ENCODE measurements at places on chromosomes 4 and X.

GRCh38 chr4:126273746-126274145 is 959.0 kb downstream of the FAT4 start:
- DNase-seq, result no peak

DNA sequence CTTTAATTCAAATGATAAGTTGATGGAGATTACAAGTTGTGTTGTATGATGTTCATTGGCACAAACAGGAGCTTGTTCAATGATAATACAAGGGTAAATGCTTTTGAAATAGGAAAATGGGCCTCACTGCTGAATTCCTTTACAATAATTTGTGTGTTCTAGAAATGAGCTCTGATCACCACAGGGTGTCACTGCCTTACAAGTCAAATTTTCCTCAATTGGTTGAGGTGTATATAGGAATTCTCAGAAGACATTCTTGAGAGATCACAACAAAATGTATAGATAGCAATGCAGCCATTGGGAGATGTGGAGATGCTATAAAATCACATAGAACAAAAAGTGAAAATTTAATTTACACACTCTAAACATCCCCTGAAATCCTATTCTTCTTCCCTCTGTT is 49.6 kb downstream of the KLF8 start:
- DNase-seq, result no peak

- no peak for DNase-seq
Measured at GRCh38 chr4:2598511-2599303, 62.3 kb downstream of the FAM193A start.

DNA sequence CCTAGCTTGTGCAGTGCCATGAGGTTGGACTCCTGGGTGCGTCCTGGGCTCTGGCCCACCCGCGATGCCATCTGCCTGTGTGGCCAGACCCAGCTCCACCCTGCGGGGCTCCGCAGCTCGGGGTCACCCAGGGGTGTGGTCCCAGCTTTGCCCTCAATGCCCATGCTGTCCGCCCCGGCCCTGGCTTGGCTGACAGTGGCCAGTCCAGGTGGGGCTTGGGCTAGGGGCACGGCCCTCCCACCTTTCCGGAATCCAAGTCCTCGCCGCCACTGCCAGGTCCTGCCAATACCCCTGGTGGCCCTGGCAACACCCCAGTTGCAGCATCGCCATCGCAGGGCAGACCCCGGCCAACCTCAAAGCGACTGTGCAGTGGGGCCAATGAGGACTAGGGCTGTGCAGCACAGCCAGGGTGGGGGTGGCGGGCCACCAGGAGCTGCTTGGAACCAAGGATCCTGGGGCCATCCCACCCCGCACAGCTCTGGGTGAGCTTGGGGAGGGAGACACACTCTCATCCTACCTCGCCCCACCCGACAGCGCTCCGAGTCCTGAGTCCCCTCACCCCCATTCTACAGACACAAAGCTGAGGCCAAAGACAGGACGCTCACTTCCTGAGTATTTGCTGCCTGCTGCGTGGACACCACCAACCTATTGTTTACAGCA is 80.9 kb downstream of the ZNF718 start:
- no peak for DNase-seq

DNA sequence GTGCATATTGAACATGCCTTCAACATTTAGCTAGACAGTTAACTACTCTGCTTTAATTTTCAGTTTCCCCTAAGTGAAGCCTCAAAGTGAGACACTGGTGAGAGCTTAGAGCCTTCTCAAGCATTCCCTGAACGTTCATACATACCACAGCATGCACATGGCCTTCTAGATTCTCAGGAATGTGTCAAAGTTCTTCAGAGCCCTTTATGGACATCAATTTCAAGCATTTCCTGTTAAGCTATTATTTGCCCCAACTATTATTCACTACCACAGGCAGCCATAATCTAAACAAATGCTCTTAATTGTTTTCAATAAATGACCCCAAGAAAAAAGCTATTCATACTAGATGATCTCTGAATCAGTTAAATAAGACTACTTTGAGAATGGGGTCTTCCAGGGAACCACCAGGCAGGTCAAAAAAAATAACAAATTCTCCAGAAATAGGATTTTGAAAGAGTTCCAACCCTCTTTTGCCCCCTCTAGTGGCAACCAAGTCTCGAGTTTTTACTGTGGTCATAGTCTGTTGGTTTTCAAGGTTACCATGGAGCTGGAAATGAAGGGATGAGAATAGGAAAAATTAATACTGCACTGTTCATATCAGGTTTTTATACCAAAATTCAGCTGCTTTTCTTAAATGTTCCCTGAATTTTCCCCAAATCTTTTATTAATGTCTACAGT is 235.4 kb downstream of the RAB28 start:
- DNase-seq, result no peak

GRCh38 chrX:104347860-104348259 is 93.1 kb upstream of the ESX1 start:
- no peak for DNase-seq

DNA sequence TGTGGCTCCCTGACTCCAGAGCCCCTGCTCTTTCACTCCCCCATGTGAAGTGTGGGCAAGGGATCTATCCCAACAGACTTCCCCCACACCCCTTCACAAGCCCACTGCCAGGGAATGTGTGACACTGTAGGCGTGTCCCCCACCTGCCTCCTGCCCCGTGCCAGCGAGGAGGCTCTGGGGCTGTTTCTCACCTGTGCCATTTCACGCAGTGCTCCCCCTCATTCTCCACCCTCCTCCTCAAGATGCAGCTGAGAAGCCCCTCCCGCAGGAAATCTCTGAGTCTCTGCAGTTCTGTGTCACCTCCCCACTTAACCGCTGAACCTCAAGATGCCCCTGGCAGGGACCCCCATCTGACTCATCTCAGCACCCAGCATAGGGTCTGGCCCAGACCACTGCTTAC is 5.4 kb downstream of the MAN2B2 start:
- no peak for DNase-seq

GRCh38 chr4:74297539-74297938 is 10.7 kb upstream of the EPGN start:
- DNase-seq, result no peak

- DNase-seq, result no peak
Measured at GRCh38 chr4:110164251-110164650, 34.2 kb downstream of the ELOVL6 start.

- no peak for DNase-seq
Measured at GRCh38 chr4:181952478-181952877, 290.7 kb upstream of the TENM3 start.

DNA sequence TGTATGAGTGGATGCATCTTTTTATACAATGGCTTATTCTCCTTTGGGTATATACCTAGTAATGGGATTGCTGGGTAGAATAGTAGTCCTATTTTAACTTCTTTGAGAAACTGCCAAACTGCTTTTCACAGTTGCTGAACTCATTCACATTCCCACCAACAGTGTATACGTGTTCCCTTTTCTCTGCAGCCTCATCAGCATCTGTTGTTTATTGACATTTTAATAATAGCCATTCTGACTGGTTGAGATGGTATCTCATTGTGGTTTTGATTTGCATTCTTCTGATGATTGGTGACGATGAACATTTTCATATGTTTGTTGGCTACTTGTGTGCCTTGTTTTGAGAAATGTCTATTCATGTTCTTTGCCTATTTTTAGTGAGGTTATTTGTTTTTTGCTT is 687.0 kb upstream of the EPHA5 start:
- no peak for DNase-seq

GRCh38 chr4:186554539-186554913 is 841 bp downstream of the MTNR1A start:
- DNase-seq, result peak; percentile 37

GRCh38 chr4:6889736-6890324 is 19.8 kb upstream of the TBC1D14 start:
- no peak for DNase-seq

DNA sequence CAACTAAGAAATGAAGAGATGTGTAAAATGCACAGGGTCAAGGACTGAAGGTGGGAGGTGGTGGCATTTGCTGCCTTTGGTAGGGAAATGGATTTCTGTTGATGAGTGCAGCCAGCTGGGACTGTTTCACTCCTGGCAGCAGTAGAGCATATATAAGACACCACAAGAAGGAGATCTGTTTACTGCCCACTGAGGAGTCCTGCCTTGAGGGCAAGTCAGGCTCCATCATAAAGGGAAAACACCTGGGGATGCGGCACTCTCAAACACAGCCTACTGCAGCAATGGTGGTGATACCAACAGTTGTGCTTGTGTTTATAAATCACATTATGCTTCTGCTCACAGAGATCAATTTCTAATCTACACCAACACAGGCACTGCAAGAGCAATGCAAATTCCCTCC is 222.1 kb downstream of the TACR3 start:
- DNase-seq, result no peak

DNA sequence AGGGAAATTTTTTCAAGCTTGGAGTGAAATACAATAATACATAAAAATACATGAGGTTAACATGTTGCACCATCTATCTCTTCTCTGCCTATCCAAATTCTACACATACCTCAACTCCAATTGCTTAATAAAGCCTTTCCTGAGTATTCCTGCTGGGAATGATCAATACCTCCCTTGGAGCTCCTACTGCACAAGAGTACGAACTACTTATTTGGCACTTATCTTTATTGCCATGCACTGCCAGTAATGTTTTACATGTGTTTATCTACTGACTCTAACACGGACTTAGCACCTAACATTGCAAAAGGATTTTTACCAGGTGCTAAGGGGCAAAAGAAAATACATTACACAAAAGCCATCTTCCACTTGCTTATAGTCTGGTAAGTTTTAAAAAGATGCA is 80.2 kb downstream of the ADGRA3 start:
- no peak for DNase-seq

DNA sequence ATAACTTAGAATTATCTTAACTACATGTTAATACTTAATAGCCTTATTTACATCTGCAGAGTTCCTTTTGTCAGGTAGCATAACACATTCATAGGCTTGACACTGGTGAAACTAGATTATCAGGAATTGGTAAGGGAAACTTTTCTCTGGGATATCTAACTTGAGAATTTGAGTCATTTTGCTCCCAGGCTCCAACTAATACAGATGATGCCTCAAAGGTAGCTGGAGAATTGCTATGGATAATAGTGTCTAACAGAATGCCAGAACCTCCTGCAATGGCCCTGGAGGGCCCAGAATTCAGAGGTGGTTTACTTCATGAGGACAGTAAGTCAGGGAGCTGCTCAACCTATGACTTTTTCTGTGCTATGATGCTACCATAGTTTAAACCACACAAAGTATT is 13.9 kb upstream of the TMPRSS11D start:
- no peak for DNase-seq

GRCh38 chr4:154616731-154617130 is 4.3 kb upstream of the FGG start:
- DNase-seq, result no peak

- no peak for DNase-seq
Measured at GRCh38 chr4:37689353-37690095, 3.3 kb upstream of the RELL1 start.

DNA sequence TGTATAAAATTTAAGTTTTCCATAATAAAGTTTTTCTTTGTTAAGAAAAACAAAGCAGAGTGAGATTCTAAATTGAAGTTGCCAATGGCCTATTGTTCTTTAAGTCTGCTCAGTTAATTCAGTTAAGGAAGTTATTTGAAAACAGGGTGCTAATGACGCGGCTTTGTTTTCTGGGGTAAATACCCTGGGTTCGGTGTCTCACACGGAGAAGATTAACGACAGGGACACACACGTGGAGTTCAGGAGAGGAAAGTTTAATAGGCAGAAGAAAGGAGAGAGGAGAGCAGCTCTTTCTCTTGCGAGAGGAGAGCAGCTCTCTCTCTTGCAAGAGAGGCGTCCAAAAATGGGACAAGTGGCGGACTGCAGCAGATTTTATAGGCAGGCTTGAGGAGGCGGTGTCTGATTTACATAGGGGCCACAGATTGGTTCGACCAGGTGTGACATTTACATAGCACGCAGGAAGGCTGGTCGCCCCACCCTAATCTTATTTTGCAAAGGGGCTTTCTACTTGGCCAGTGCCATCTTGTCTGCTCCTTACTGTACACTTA is 9.6 kb downstream of the CA5B start:
- peak; percentile 16 for DNase-seq

- no peak for DNase-seq
Measured at GRCh38 chrX:56385336-56385735, 153.2 kb downstream of the KLF8 start.

GRCh38 chr4:16417198-16417597 is 190.9 kb upstream of the TAPT1 start:
- no peak for DNase-seq

GRCh38 chrX:13258725-13259124 is 61.1 kb downstream of the ATXN3L start:
- no peak for DNase-seq

- peak; percentile 28 for DNase-seq
Measured at GRCh38 chr4:145909281-145909715, 29.3 kb downstream of the ZNF827 start.

- no peak for DNase-seq
Measured at GRCh38 chr4:162839814-162840213, 326.9 kb downstream of the NAF1 start.

DNA sequence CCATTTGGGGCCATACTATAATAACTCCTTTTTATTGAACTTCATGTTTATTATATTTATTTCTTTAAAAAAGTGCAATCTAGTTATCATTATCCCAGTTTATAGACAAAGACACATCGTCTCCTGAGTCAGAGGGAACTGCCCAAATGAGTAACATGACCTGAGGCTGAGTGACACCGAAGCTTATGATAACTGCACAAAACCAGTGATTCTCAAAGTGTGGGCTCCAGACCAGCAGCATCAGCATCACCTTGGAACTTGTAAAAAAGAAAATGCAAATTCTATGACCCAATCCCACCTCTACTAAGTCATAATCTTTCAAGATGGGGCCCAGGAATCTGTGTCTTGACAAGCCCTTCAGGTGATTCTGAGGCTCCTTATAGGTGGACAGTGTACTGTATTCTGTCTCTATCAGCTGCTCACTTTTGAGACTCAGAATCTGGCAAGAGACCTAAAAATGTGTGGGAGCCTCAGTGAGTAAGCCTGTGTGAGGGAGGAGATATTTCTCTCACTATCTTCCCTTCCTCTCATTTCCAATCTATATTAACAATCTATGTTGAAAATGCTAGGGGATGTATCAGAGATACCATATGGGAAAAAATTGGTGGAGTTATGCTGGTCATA is 147.0 kb downstream of the PACRGL start:
- DNase-seq, result no peak

DNA sequence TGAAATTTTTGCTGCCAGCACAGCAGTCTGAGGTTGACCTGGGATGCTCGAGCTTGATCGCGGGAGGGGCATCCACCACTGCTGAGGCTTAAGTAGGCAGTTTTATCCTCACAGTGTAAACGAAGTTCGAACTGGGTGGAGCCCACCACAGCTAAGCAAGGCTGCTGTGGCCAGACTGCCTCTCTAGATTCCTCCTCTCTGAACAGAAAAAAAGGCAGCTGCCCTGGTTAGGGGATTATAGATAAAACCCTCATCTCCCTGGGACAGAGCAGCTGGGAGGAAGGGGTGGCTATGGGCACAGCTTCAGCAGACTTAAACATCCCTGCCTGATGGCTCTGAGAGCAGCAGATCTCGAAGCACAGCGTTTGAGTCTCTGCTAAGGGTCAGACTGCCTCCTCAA is 314.6 kb downstream of the STPG2 start:
- DNase-seq, result no peak

- peak; percentile 50 for DNase-seq
Measured at GRCh38 chr4:151324752-151325110, 674 bp downstream of the SH3D19 start.

GRCh38 chrX:19887911-19888879 is 795 bp upstream of the SH3KBP1 start:
- peak; percentile 66 for DNase-seq

Measured in nephron progenitor cell (in vitro differentiated cells).